RCC 7860 (cell line): ENCODE measurements at places on chromosomes 3 and 15.
A peak's percentile ranks its signal among the peaks of the same experiment; 100 is the strongest.

GRCh38 chr3:196198081-196198675 is 13.0 kb downstream of the ZDHHC19 start:
- DNase-seq, result no peak

GRCh38 chr3:150905339-150905738 is at the start of gene MINDY4B:
TSS of gene MINDY4B (minus strand) at chr3:150905439. CDS start at chr3:150905439, 0 bp downstream.
- no peak for DNase-seq

- no peak for DNase-seq
Observed at GRCh38 chr15:39211108-39211979, 369.5 kb upstream of the THBS1 start.

- DNase-seq, result peak; percentile 46
Observed at GRCh38 chr3:71127052-71127831, 456.3 kb downstream of the FOXP1 start.

GRCh38 chr3:109804697-109805096 is 467.4 kb upstream of the DPPA4 start:
- DNase-seq, result no peak

DNA sequence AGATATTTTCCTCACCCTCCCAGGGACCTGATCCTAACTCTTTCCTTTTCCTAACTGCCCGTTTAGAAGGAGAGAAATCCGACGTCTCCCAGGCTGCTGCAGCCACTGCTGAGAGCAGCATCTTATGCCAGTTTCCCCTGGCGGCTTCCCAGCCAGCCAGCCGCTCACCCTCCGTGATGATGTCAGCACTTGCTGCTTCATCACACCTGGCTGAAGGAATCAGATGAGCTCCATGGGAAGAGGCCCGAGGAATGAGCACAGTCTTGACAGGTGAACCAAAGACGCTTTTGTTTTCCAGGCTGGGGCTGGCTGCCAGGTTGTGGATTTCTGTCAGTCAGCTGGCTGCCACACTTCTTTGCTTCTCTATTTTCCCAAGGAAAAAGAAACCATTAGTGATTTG is 445.1 kb upstream of the RBMS3 start:
- no peak for DNase-seq
